ENCODE measurements at places on chromosomes 3 and 15.

DNA sequence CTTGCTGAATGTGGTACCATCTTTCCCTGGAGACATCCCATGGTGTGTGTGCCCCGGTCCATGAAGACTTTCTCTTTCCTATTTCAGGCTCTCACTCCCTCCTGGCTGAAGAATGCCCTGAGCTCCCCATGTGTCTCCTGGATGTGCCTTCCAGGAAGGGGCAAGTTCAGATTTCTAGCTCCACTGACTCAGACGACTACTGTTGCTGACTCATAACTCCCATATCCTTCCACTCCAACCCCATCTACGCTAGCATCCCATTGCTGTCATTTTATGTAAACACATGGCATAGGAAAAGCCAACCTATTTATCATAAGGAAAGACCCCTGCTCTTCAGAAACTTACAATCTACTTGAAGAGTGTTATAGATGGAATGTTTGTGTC, 95.0 kb downstream of the ADCY5 start:
- no peak for DNase-seq

DNA sequence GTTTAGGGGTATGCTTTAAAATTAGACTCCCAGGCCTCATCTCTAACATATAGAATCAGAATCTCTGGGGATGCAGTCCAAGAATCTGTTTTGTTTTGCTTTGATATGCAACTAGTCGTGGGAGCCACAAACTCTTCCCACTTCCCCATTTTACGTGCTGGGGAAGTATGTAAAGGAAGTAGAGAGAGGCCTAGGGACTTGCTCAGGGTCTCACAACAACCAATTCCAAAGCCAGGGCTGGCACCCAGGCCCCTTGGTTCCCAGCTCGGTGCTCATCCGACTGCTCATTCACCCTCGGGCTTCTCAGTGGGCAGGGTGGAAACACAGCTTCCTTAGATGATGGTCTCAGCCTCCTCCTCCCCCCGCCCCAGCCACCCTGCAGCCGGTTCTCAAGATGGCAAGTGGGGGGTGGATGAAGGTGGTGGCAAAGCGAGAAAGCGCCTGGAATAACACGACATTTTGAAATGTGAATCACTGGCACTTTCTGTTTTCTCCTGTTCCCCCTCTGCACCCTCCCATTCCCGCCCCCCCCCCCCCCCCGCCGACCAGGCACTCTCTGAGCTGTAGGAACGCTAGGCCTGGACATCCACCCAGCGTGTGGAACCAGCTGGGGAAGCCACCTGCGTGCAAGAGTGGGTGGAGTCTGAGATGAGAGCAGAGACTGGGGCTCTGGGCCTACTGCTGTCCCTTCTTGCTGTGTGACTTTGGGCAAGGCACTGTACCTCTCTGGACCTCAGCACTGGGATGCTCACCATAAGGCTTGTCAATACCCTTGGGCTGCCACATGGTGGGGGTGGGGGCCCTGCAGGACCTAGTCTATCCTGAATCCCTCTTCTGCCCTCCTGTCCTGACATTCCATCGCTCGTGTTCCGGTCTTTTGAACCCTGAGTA, 214.5 kb downstream of the RPLP1 start:
- no peak for DNase-seq

GRCh38 chr3:139443186-139443585, 33.1 kb downstream of the RBP2 start:
- DNase-seq, result no peak

- no peak for DNase-seq
These were observed 257.0 kb upstream of the RGMA start for GRCh38 chr15:93345981-93346380.

DNA sequence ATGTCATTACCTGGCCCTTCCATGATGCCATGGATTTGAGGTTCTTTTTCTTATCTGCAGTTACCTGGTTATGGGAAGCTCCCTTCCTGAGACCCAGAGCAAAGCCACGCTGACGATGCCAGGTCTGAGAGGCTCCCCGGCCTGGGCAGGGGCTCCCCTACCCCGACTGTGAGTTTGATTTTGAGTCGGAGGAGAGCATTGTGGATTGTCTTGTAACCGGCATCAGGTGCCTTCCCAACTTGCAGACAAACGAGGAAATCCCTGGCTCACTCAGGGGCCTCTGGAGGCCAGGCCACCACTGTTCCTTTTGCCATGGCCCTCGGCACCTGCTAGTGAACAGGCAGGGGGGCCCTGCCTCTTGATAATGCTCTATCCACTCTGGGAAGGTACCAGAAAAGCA, 151.4 kb downstream of the ATP10A start:
- DNase-seq, result no peak

DNA sequence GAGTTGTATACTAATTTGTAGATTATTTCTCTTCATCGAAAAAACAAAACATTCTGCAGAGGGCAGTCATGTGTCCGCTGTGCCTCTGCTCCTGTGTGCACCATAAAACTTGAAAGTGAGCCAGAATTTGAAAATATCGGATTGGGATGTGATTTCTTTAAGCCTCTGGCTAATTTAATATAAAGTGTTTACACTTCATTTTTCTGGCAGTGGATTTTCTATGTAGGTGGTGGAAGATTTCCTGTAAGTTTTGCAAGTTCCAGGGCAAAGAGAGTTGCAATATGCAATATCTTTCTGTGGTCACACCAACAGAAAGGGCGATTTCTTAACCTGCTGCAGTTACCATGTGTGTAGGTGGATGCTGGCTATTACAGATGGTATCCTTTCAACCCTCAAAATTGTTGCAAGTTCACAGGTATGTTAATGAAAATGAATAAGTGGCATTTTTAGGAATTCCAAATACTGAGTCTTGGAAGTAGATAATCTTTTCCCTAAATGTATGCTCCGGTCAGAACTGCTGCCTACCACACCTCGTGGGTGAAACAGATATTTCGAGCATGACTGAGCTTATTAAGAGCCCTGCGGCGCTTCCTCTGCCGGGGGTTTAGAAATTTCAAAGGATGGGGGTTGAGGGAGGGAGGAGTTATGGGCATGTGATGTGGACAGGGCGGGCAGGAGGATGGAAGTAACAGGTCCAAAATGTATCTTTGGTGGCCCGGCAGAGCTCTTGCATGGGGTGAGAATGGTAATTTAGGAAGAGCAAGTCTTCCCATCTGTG, 134.0 kb downstream of the PGPEP1L start:
- DNase-seq, result no peak

GRCh38 chr3:126314790-126315658, 42.2 kb downstream of the KLF15 start:
- DNase-seq, result no peak

DNA sequence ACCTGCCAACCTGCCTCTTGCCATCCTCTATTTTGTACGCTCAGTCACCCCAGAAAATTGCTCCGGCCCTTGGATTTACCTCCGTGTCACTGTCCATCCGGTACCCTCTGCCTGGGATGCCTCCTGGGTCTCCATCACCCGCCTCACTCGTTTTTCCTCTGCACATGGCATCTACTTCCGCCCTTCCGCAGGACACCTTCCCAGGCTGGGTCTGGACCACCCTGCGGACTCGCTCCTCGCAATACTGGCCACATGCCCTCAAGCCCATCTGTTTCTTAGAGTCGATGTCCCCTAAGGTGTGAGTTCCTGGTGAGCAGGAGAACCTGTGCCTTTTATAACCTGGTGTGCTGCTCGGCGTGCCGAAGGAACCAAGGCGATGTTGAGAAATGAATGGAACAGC, 58.5 kb downstream of the APBA2 start:
- no peak for DNase-seq

GRCh38 chr15:99359769-99360168, 108.5 kb downstream of the LRRC28 start:
- no peak for DNase-seq

GRCh38 chr3:83224101-83224868, 1462.8 kb upstream of the GBE1 start:
- DNase-seq, result no peak

DNA sequence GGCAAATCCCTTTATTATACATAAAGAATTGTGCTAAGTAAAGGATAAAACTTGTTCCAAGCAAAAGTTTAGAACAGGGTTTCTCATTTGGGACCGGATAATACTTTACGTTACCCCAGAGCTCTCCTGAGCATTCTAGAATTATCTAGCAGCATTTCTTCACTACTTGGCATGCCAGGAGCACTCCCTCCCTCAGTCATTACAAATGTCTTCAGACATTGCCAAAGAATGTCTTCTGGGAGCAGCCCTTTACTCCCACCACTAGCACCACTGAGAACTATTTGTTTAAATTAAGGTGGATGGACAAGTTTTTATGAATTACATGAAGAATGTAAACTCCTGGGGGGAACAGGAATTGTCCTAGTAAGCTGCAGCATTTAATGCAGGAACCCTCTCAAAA, 516.4 kb downstream of the GBE1 start:
- DNase-seq, result no peak

GRCh38 chr3:18438586-18438985, 13.4 kb upstream of the SATB1 start:
- no peak for DNase-seq

DNA sequence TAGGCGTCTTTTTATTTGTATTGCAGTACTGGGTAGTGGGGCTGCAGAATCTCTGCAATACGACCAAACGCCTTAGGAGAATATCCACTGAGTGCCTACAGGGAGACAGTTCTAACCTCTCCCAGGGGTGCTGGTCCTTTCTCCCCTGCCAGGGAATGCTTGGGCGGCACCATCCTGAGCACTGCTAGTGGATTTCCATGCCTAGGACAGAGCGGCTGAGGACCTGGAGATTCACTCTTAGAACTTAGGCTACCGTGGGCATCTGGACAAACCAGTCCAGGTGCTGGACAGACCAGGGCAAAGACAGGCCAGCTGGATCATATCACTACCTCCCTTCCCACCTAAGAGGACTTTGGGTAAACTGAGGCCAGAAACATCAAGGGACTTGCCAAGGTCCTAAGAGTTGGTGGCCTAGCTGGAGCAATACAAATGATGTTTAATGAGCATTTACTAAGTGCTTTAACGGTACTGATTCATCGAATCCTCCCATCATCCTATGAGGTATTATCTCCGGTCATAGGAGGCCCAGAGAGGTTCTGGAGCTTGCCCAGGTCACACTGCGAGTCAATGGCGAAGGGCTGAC, 902 bp downstream of the TMEM44 start:
- no peak for DNase-seq

GRCh38 chr3:170154084-170154483, 27.4 kb downstream of the PHC3 start:
- no peak for DNase-seq

DNA sequence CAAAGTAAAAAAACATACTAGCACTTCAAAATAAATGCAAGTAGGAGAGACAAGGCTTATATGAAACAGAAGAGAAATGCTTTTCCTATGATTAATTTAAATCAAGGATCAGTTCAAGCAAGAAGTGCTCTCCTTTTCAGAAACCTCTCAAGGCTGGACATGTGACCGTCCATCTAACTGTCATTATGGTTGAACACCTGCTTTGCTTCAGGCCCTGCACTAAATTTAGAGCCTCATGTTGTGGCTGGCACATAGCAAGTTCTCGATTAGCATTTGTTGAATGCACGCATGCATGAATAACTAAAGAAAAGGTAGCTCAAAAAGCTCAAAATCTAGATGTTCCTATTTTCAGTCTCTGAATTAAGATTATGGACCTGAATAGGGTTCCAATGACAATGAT, 82.0 kb downstream of the SV2B start:
- no peak for DNase-seq

DNA sequence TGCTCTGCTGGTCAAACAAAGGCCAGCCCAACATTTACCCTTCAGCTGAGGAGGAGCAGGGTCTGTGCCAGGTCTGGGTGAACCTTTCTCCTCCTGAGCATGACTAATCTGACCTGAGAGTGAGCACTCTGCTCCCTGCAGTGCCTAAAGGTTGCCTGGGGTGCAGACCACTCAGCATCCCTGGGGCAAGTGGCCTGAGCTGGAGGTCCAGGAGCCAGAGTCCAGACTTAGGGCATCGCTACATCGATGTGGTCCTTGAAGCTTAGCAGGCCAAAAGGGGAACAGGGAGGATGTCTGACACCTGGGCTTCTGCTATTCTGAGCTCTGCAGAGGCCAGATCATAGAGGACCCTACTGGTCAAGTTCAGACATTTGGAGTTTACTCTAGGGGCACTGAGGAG, 119.1 kb downstream of the FAM43A start:
- DNase-seq, result no peak

GRCh38 chr3:11996480-11996879, 7.7 kb upstream of the SYN2 start:
- DNase-seq, result no peak

- DNase-seq, result no peak
These were observed 316.6 kb upstream of the UBE2E2 start for GRCh38 chr3:22886439-22887068.

DNA sequence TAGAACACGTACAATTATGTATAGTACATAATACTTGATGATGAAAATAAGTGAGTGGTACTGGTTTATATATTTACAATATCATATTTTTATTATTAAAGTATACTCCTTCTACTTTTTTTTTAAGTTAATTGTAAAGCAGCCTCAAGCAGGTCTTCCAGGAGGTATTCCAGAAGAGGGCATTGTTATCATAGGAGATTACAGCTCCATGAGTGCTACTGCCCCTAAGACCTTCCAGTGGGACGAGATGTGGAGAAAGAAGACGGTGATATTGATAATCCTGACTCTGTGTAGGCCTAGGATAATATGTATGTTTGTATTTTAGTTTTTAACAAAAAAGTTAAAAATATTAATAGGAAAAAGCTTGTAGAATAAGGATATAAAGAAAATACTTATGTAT, 40.3 kb upstream of the SCN5A start:
- DNase-seq, result no peak

DNA sequence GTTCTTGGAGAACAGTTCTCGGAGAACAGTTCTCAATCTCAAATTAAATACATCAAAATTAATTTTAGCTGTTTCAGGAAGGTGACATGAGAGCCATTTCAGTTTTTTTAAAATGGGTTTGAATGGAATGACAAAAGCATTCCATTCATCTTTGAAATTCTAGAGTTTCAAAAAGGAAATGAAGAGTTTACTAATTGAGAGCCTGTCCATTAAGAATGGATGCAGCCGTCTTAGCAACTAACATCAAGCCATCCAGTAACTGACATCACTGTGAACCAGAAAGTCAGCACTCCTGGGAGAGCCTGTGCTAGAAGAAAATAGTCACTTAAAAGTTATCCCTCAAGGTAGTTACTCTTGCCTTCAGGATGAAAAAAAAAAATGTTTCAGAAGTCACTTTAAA, 47.0 kb upstream of the FSTL1 start:
- DNase-seq, result no peak

GRCh38 chr3:150124142-150124541, 153.4 kb upstream of the PFN2 start:
- no peak for DNase-seq

DNA sequence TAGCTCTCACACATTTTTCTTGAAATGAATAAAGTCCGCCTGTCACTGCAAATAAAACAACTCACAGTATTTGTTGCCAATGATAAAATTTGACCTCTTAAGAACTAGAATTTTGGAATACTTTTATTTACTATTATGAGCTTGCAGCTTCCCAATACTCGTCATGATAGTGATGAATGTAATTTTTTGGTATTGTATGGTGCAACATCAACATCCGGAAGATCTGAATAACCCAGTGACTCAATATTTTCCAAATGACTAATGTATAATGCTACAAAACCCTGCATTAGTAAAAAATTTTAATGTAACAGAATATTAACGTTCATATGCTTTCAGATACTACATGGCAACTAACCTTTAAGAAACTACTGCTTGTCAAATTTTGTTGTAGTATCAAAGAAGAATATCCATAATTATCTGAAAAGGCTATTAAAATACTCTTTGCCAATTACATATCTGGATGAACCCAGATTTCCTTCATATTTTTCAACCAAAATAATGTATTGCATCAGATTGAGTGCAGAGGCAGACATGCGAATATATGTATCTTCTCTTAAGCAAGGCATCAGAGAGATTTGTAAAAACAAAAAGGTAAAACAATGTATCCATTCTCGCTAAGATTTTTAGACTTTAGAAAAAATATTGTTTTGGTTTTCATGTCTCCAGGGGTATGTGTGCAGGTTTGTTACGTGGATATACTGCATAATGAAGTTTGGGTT, 95.3 kb downstream of the IGF2BP2 start:
- no peak for DNase-seq
